ENCODE measurements at places on chromosomes 5 and 9.
A peak's percentile ranks its signal among the peaks of the same experiment; 100 is the strongest.

- no peak for DNase-seq
Measured at GRCh38 chr5:88248094-88248493, 20.6 kb downstream of the TMEM161B start.

DNA sequence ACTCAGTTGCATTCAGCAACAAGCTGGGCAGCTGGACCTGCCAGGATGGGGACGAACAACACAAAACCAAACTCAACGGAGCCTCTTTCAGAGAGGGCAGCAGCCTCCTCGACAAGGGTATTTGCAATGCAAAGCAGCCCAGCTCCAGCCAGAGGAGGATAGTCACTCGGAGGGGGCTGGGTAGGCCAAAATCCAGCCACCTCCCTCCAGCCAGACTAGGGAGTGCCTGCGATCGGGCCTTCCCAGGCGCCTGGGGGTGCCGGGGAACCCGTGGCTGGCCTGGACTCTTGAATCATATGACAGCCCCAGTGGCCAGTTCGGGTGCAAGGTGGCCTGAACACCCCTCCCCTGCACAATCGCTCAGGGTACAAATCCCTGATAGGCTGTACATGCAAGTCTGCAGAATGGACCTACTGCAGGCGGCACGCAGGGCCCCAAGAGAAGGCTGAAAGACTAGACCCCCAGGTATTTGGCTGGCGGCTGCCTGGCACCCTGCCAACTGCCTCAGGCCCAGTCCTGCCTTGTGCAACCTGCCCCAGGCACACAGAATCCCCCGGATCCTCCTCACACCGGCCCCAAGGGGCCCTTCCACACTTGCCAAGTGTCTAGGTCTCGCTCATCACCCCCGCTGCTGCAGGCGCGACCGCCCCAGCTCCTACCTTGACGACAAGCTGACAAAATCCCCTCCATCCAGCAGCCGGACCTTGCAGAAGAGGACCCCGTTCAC, 1.3 kb downstream of the EEIG1 start:
- no peak for DNase-seq

DNA sequence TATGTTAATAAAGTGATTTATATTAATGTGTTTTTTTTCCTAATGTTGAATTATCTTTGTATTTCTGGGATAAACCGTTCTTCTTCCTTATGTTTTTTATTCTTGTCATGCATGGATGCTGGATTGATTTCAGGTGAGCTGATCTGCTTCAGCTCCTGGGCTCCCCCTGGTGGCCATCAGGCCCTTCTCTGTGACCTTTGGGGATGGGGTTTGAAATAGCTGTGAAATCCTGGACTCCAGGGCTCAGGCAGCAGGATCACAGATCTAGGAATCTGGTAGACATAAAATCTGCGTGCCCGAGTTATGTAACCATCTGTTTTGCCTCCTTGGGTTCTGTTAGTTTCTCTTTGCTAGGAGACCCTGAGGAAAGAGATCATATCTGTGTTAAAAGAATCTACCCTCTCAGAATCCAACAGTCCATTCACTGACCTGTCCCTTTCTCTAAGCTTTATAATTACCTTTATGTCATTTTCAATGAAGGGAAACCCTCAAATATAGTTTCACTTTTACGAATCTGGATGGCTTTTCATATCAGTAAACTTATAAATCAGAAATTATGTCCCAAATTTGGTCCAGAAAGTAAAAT, 12.2 kb upstream of the OR13J1 start:
- DNase-seq = peak; percentile 89

GRCh38 chr9:93114169-93114983, 18.4 kb downstream of the CARD19 start:
- no peak for DNase-seq

DNA sequence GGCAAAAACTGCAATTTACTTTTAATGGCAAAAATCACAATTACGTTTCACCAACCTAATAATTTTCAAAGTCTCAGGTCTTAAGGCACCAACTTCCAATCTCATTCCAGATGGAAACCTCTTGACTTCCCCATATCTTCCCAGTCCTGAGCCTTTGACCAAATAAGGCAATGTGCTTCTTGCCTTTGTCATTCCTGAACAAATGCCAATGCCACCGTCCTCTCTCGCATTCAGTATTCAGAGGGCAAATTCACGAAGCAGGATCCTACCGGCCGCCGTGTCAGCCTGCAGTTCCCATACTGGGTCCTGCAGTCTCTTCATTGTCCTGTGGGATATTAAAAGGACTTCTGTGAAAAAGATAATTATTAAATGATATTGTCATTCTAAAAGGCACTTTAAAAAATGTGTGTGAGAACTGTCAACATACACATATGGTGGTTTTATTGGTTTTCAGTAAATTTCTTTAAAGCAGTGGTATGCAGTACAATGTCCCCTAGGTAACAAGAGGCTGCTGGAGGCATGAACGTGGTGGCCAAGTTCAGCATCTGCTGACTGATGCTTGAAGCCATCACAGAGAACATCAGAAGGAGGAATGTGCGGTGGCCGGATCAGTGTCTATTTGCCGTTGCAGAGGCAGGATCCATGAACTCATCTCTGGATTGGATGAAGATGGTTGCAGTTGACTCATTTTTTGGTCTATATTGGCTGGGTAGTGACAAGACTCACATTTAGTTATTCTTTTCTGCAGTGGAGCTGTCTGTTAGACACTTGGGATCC, 101.4 kb upstream of the IRX4 start:
- DNase-seq = no peak

GRCh38 chr9:91958174-91958573, 8.1 kb upstream of the ROR2 start:
- peak; percentile 77 for DNase-seq

GRCh38 chr5:92695123-92696003, 885.7 kb downstream of the NR2F1-AS1 start:
- no peak for DNase-seq

DNA sequence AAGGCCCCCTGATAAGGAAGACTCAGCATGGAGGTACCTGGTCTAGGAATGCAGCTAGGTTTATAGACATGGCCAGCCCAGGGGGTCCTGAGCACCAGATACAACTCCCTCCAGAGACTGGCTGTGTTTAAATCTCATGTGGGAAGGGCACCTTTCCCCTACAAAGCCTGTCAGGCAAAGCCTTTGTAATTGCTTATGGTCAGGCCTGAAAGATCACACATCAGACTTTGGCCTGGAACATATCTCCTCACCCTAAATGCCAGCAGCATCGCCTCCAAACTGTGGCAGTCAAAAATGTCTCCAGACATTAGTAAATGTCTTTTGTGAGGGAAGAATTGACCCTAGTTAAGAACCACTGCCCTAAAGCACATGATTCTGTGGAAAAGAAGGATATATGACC, 51.6 kb upstream of the MACIR start:
- no peak for DNase-seq

GRCh38 chr9:101457003-101457402, 21.4 kb upstream of the ALDOB start:
- DNase-seq = no peak

- no peak for DNase-seq
Measured at GRCh38 chr9:121898856-121899255, 194.3 kb downstream of the TTLL11 start.

DNA sequence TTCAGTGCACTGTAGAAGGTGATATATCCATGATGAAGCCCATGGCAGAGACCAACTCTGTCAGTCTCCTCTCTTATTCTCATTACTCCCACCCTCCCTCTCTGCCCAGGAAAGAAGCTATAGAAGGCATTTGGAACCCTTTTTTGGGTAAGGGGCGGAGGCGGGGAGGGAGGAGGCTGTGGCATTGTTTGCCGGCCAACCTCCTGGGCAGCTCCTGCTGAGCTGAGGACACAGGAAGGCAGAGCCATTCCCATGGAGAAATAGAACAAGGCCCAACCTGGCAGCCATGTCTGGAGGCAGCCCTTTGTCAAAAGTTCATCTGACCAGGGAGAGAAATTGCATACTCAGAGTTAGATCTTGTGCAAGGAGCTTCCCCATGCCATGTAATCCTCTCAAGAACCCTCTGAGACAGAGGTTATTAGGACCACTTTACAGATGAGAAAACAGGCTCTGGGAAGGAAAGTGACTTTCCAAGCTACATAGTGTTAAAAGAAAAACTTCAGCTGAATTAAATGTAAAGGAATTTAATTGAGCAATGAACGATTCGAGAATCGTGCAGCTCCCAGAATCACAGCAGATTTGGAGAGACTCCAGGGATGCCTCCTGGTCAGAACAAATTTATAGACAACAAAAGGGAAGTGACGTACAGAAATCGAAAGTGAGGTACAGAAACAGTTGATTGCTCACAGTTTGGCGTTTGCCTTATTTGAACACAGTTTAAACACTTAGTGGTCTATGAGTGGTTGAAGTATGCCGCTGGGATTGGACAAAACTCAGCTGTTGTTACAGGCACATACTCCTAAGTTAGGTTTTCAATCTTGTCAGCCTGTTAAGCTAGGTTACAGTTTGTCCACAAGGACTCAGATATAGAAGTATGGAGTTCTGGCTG, 158.6 kb downstream of the MELK start:
- DNase-seq = no peak

GRCh38 chr5:127810707-127811490, 107.7 kb downstream of the CCDC192 start:
- DNase-seq = no peak

- DNase-seq = no peak
Measured at GRCh38 chr9:14243514-14244042, 70.4 kb downstream of the NFIB start.

- no peak for DNase-seq
Measured at GRCh38 chr9:87880683-87881082, 2.0 kb upstream of the SPATA31E1 start.

GRCh38 chr5:177097016-177097985, 10.6 kb downstream of the FGFR4 start:
- no peak for DNase-seq

DNA sequence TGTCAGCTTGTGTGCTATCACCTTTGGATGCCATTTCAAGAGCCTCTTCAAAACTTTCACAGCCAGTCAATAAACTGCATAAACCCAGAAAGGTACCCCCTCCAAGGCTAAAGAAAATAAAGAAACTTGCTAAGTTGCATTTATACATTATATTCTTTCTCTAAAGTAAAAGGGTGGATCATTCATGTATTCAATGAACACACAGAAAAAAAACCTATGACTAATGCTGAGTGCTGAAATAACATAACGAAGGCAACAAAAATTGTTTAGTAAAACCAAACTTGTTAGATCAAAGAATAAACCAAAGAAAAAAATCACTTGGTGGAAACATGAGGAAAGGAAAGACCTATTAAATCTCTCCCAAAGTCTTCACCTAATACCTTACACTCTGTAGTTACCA, 15.2 kb downstream of the PANK3 start:
- DNase-seq = no peak

DNA sequence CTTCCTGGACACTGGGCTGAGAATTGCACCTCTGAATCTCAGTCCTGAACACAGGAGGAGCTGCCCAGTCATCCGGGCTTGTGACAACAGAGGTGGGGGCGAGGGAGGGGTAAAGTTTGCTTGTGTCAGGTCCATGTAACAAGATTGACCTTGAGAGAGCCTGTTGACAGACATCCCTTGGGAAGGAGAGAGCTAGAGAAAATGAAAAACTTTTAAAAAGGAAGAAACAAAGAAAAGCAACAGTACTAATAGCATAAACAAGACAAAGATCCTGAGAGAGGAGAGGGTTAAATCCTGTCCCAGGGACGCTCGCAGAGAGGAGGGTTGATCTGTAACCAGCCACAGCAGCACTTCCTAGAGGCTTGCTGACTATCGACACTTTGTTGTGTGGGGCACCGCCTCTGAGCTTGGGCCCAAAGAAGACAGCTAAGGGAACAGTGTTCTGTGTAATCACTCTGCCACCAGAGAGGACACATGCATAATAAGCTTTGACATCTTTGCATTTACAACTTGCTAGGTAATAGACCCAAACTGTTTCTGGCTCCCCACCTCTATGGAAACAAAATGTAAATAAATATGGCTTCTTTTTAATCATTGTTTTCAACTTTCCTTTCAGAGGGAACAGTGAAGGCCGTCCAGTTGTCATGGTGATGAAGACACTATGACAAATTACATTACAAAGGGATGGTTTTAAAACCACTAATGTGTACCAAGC, 363.7 kb downstream of the CSNK1G3 start:
- DNase-seq = no peak

- DNase-seq = peak; percentile 63
Measured at GRCh38 chr9:127968700-127969383, 11.9 kb downstream of the EEIG1 start.

DNA sequence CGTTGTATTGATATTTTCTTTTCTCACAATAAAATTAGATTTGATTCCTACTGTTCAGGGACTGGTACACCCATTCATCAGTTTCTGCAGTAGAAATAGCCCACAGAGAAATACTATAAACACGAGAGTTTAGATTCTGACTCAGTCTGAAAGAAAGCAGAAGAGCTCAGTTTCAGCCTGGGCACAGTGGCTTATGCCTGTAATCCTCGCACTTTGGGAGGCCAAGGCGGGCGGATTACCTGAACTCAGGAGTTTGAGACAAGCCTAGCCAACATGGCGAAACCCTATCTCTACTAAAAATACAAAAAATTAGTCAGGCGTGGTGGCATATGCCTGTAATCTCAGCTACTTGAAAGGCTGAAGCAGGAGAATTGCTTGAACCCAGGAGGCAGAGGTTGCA, 8.6 kb downstream of the ITK start:
- DNase-seq = no peak

DNA sequence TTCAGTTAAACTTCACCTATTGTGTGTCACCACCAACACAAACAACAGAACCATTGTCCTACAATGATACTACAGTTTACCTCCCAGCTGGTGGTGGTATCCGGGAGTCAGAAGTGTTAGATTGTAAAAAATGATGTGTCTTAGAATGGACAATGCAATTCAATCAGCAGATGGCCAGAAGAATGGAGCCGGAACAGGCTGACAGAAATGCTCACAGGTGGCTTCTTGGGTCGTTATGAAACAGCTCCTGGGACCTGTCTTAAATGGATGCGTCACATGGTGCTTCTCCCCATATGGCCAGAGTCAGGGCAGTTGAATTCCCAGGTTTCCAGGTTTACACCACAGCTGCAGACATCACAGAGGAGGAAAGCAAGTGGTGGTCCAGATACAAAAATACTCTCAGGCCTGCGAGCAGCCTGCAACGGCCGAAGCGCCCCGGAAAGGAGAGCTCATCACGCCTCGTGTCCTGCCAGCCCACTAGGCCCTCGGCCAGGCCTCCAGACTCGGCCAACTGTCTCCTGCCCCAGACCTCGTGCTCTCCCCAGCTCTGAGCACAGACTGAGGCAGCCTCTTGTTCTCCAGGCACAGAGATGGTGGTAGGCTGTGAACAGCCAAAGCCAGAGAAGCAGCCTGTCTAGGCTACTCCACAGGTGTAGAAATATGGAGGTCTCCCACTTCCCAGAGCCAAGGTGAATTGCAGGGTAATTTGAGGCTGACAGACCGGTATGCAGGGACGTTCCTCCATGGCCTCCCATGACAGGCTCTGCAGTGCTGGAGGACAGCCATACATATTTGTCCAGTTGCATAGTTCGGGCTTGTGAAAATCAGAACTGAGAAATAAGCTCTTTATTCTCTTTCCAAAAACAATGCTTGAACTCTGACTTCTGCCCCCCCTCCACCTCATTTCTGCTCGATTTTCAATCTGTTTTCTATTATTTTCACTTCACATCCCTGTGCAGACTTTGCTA, 98.5 kb upstream of the SPATA31C2 start:
- DNase-seq = peak; percentile 38

- DNase-seq = no peak
Measured at GRCh38 chr5:133049726-133050048, 2.1 kb upstream of the HSPA4 start.
